ENCODE measurements at places on chromosomes 7 and 10.

GRCh38 chr10:21521751-21522533 is 3.5 kb downstream of the SKIDA1 start:
- no peak for DNase-seq

- no peak for DNase-seq
These were observed 22.2 kb downstream of the MKX start for GRCh38 chr10:27723436-27723835.

GRCh38 chr7:42378149-42378548 is 141.1 kb upstream of the GLI3 start:
- no peak for DNase-seq

DNA sequence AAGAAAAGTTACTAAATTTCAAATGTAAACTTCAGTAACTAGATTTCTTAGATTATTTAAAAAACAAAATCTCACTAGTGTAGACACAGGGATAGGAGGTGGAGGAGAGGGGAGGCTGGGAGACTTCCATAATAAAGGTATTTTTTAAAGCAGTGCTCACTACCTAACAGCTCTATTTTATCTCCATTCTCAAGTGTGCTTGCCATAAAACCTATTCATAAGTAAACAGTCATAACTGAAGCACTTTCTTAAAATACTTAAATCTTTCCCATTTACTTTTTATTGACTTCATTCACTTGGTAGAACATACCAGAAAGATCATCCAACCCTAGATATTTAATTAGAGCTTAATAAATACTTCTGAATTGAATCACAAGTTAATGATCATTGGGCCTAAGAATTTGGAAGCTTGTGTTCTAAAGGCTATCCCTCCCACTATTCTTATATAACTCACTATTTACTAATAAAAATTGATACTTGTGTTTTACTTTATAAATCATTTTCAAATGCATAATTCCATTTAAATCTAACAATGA is 107.4 kb downstream of the SNX13 start:
- no peak for DNase-seq

- no peak for DNase-seq
These were observed 106.0 kb upstream of the GATA3 start for GRCh38 chr10:7948371-7949000.

DNA sequence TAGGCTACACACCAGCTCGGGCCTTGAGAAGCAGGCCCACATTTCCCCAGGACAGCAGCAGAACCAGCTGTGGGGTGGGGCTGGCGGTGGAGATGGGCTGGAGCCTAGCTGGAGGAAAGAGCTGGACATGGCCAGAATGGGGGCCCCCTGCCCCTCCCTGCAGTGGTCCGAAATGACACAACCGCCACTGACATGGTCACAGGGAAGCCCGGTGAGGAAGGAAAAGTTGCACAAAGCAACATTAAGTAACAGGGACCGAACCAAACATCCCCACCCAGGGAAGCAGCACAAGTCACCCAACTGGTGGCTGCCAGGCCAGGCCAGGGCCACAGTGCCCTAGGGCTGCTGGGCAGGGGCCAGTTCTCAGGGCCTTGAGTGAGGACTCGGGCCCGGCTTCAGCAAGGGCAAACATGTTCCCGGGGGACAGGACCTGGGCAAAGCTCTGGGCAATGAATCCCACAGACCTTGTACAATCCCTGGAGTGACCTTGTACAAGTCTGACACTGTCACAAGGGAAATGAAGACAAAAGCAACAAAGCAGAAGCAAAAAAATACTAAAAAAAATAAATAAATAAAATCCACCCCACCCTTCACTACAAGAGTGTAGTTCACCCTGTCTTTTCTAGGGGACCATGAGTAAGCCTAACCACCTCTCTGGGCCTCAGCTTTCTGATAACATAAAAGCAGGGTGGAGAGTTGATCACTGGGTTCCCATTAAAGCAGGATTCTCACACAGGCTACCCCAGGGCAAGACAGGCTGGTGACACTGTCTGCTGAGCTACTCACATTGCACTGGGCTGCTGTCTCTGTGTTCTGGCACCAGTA is 33.0 kb downstream of the PSAP start:
- DNase-seq: no peak

- no peak for DNase-seq
These were observed 107.0 kb downstream of the PTPN20 start for GRCh38 chr10:47018026-47018735.

GRCh38 chr7:16278167-16278787 is 143.1 kb downstream of the CRPPA start:
- no peak for DNase-seq

Data from ACHN (cell line).